Anterior cingulate cortex (tissue), 58 donors: ENCODE measurements at places on chromosomes 2 and 18.

DNA sequence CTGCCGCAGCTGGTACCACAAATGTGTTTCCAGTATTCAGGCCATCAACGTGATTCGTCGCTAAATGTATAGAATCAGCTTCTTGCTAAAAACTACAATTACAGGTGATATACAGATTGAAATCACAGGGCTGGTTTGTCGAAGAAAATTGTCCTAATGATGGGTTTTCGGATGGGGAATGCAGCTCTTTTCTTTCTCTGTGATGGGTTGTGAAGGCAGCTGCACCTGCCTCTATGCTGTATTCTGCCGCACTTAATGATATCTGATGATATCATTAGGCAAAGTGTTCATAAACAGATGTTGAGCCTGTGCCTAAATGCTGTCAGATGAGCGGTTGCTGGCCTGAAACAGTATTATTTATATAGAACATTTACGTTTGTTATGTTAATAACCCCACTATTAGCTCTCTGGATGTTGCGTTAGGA, 218.1 kb downstream of the ARHGAP15 start:
- no peak for DNase-seq

- no peak for DNase-seq
Measured at GRCh38 chr2:19702267-19702666, 199.5 kb downstream of the TTC32 start.

GRCh38 chr2:179990676-179991317, 16.3 kb downstream of the CWC22 start:
- no peak for DNase-seq

GRCh38 chr2:100260712-100261620, 61.3 kb downstream of the LONRF2 start:
- DNase-seq: peak; percentile 75

DNA sequence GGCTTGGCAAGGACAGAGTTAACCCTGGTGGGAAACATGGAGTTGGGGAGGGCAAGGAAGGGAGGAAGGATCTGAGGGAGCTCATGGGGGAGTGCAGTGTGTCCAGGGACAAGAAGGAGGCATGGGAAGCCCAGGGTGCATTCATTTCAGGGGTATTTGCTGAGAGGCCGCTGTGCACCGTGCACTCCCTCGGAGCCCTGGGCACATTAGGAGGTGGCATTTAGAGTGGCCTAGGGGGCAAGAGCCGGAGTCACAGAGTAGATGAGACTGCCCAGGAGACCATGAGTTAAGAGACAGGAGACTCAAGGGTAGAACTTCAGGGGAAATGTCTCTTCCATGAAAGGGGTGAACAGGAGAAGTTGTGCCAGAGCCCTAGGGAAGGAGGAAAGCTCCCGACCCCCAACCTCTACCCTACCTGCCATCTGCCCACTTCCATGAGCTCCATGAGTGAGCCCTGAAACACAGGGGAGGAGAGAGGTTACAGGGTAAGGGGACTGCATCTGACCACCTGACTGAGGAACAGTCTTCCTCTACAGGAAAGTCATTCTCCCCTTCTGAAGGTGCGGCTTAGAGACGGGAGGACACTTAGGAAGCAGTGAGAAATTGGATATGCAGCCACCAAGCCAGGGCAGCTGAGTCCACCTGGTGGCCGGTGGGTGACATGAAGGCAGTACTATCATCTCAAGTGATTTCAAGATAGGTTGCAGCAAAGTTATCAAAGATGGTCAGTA, 58.5 kb upstream of the COPS8 start:
- DNase-seq: no peak

- DNase-seq: no peak
Measured at GRCh38 chr2:165958313-165958960, 4.9 kb upstream of the TTC21B start.

- no peak for DNase-seq
Measured at GRCh38 chr2:231621051-231621879, 28.6 kb downstream of the TEX44 start.

DNA sequence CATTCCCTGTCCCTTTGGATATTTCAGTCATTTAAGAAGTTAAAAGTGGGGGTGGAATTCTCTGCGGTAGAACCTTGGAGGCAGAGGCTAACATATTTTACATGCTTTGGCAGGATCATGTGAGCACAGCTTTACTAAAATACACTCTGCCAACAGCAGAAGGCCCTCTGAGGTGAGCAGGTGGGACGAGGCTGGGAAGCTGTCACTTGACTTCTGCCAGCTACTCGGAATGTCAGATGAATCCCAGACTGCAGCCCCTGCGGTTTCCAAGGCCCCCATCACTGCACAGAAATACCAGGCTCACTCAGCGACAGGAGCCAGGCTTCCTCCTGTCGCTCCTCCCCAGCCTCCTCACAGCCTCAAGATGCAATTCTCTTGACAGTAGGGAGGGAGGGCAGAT, 220.9 kb upstream of the REV1 start:
- DNase-seq: no peak

- DNase-seq: peak; percentile 32
Measured at GRCh38 chr2:85905187-85905666, 16.4 kb upstream of the ST3GAL5 start.

DNA sequence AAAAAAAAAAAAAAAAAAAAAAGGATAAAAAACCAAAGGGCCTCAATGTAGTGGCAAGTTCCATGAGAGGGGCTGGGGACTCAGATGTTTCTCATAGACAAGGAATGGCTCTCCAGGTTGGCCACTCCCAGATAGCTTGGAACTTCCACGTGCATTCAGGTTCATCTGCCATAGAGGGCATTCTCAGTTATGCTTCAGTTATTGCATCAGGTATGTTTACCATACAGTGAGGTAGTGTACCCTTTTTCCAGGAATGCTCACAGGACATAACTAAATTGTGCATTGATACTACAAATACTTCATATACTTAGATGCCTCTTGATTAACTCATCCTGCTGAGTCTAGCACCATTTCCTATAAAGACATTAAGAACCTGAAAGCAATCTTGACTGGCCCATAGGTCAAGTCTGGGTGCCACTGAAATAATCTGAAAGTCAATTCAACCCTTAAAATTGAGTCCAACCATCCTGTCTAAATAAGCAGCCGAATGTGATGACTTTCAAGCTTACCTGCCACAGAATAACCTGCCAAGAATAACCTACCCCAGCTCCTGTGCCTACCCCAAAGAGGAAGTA, 14.6 kb upstream of the KLHL23 start:
- no peak for DNase-seq

DNA sequence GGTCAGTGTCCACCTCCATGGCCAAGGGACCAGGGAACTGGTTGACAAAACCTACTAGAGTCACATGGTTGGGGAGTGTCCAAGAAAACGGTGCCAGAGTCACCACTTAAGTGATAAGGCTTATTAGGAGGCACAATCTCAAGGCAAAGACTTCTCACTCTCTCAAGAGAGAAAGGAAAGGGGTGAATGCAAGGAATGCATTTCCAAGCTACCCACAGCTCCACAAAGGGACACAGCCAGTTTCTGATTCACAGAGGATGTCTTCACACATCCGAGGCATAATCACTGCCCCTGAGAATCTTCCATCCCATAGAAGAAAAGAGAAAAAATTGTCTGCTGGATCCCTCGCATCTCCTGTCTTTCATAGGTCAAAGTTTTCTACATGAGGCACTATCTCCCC, 269.3 kb downstream of the TNS1 start:
- DNase-seq: no peak
